Skeletal muscle tissue (tissue), 5 donors: ENCODE measurements at places on chromosomes 3 and 15. TPM values are rescaled to one million over a fixed set of nuclear protein-coding genes. Genes with fewer than 3 reads are reported as not detected.

IL20RB gene
- 0.52 TPM for total RNA-seq

KLHL18 gene
- total RNA-seq: 11.5 TPM

WDR5B gene
- 4.7 TPM for total RNA-seq

SV2B gene
- total RNA-seq: 1.6 TPM

RBM15B gene
- 15.7 TPM for total RNA-seq

CCDC39 gene
- total RNA-seq: not detected

C15orf62 gene
- total RNA-seq: not detected
